BJ (cell line): ENCODE measurements at places on chromosomes 1 and 21. TPM values are rescaled to one million over a fixed set of nuclear protein-coding genes. Genes with fewer than 3 reads are reported as not detected.

DNA sequence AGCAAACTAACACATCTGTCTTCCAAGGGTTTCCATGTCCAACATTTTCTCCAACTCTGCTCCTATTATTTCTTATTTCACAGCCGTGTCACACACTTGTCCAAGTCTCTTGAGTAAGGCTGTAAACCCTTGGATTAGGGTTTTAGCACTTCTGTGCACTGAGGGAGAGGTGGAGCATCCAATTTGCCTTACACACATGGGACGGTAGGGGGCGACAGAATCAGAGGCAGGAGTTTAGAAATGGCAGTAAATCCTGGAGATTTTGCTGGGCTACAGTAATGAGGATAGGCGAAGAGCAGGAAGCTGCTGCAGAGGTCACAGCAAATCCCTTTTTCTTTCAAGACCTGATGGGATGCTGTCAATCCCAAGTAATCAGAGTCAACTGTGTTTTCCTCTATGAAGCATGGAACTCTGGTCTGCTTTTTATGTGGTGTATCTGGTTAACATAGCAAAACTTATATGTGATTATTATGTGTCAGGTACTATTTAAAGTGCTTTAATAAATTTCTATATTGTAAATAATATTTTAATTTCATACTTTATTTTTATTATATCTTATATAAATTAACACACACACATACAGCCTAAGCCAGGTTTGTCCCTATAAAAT lies 15.4 kb upstream of the LCE5A start:
- DNase-seq = no peak

IGSF21 gene
- not detected in 2 replicates for polyA plus RNA-seq

FAM72D gene
- polyA plus RNA-seq = 0.98 and 1.1 TPM in 2 replicates

- DNase-seq = no peak
Measured at GRCh38 chr1:50735443-50735842, 224.6 kb downstream of the FAF1 start.

CFAP74 gene
- polyA plus RNA-seq = not detected in 2 replicates

AQP10 gene
- not detected in 2 replicates for polyA plus RNA-seq

- DNase-seq = no peak
Measured at GRCh38 chr1:65213271-65214023, 65.4 kb downstream of the AK4 start.

DNA sequence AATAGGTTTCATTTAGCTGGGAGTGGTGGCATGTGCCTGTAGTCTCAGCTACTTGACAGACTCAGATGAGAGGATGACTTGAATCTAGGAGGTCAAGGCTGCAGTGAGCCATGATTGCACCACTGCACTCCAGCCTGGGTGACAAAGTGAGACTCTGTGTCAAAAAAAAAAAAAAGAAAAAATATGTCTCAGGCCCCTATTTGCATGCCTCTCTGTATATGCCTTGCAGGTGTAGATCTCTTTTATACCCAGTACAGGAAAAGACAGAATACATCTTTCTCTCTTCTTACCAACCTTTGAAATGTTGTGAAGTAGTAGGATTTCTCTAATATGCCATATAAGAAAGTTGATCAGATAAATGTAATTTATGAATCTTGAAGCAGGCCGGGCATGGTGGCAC lies 6.4 kb downstream of the CNR2 start:
- no peak for DNase-seq

DNA sequence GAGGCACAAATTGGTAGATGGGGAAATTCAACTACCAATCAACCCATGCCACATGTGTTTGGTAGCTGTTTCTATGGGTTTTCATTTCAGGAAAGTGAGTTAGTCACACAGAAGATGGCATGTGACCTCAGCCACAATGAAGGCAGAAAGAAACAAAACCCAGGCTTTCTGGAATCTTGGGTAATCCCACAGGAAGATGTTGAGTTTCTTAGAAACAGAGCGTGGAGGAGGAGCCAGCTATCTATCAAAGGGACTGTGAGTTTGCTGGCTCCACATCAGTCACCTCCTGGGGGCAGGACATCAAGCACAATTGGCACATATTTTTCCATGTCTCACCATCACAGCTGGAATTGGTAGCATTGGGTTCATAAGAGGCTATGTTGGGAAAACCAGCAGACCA lies 188.9 kb upstream of the PLXNA2 start:
- DNase-seq = no peak

LHX8 gene
- polyA plus RNA-seq = 0.05 and 0.06 TPM in 2 replicates

- DNase-seq = no peak
Measured at GRCh38 chr1:155043793-155044192, 7.3 kb upstream of the ADAM15 start.

GRCh38 chr21:14740692-14741091 lies 194.6 kb upstream of the SAMSN1 start:
- no peak for DNase-seq

TXNIP gene
- polyA plus RNA-seq = 212 and 258 TPM in 2 replicates

DNA sequence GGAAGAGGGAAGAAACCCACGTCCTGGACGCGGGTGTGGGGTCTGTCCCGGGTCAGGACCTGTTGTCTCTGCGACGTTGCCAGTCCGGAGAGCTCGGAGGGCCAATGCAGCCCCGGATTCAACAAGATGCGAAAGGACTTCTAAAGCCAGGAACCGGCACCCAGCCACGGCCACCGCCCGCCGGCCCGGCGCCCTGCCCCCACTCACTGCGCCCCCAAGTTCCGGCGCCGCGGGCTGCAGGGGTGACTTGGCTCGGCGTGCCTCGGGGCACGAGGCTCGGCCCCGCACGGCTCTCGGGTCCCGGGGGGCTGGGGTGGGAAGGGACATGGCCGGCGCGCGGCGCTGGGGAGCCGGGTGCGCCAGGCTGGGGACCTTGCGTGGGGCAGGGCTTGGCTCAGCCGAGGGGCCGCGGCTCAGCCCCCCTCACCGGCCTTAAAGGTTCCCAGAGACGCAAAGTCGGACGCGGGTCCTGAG lies 51.8 kb upstream of the H6PD start:
- no peak for DNase-seq

DNA sequence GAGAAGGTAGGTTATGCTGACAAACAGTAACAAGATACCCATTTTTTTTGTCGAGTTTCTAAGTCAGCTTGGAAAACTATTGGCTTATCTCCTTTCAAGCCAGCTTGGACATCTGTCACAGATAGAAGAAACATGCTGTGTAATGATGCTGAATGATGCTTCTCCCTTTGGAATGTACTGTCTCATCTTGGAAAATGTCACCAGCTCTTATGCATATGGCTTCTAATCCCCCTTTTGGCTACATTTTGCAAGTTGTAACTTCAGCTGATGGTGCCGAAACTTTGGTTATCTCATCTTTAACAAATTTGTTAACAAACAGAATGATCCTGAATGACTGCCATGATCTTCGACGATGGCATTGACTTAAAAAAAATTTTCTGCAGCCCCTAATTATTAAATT lies 68.8 kb upstream of the ST6GALNAC3 start:
- no peak for DNase-seq

DNA sequence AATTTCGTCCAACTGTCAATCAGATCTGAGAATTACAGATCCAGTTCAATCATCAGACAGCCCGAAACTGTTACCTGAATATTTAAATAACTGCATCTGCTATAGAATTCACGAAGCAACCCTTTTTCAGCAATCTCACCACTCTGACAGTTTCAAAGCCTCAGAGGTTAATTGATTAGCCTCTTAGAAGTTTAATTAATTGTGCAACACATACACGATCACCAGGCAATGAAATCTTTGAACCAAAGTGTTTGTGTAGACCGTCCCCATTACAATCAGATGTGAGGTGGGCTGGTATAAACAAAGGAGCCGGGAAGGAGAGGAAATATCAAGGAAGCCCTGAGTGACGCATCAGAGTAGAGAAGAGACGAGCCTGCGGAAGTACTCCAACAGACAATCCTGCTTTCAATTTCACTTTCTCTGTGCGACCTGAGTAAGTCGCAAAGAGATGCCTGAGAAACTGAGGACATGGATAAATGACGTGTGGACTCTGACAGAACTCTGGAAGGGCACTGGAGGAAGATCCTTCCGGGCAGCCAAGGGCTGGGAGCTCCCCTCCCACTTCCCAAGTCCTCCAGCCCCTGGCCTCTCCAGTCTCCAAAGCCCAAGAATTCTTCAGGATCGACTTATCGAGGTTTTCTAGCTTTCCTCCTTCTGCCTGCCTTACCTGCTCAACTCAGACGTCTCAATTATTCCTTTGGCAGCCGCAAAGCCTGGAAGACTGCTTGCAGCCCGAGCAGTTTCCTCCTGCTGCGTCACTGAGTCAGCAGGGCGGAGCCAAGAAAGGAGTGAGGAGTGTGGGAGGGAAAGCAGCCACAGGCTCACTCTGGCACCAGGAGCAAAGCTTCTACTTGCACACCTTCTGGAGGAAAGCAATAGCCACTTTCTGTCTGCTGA lies at the start of gene RNASEL:
TSS of gene RNASEL (minus strand) at position 757 of the 897 bp plus-strand sequence. CDS start 2,450 bp downstream, outside the sequence.
- peak; percentile 16 for DNase-seq
